NCI-H187 treated with DMSO at 0.1 percent for 48 hours (cell line): ENCODE measurements at places on chromosomes 1 and 21.

DNA sequence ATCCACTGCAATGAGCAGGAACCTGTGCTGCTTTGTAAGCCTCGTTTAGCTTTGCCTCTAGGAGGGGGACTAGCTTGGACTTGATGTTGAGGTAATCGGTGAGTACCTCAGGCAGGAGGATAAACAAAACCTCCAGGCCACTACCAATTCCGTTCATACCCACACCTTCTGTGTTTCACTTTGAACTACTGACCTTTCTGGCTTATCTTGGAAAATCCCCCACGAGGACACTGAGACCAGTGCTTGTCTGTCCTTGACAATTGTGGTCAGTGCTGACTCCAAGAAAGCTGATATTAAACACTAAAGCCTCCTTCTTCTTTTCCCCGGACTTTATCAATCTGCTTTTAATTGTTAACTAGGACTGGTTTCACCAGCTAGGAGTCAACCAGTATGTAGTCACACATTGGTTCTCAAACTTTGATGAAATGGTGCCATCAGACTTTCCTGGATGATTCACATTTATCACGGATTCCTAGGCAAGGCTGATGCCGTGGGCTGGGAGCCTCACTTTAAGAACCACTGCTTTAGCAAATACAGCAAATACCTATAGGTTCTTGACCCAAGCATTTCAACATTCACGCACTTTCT is 52.7 kb downstream of the TGFB2 start:
- DNase-seq: no peak

- no peak for DNase-seq
Observed at GRCh38 chr1:101406681-101407080, 169.9 kb downstream of the S1PR1 start.

- no peak for DNase-seq
Observed at GRCh38 chr1:185720633-185721272, 13.4 kb upstream of the HMCN1 start.

DNA sequence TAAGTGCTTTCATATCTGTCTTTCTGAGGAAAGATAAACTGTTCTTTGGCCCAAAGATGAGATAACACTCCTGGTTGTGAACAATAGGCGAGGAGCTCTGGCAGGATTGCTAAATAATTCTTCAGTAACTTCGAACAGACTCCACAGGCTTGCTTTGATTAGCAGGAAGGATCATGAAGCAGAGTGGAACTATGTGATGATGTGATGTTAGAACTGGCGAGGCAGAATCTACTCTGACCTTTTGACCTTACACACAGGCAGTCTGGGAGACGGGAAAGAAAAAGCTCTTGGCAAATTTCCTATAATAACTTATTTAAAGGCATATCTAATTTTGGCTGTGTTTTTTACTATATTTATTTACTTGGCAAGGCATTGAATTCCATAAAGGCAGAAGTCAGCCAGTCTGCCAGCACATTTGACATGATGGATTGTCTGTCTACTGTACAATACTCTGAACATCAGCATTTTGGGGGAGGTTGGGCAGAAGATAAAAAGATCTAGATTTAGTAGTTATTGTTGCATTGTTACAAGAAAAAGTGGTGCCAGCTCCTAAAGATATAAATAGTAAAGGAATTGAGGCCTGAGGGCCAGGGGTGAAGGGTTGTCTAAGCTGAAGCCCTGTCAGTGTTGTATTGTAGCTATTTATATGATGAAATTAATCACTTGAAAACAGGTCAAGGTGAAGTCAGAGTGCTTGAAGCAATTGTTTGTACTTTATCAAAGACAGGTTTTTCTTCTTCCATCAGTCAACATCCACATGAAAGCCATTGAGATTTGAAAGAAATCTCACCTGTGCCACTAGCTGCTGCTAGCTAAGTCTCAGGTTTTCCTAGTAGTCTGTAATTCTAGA is 708.8 kb downstream of the LTN1 start:
- DNase-seq: no peak

- DNase-seq: no peak
Observed at GRCh38 chr1:229001467-229002011, 266.3 kb downstream of the RHOU start.

DNA sequence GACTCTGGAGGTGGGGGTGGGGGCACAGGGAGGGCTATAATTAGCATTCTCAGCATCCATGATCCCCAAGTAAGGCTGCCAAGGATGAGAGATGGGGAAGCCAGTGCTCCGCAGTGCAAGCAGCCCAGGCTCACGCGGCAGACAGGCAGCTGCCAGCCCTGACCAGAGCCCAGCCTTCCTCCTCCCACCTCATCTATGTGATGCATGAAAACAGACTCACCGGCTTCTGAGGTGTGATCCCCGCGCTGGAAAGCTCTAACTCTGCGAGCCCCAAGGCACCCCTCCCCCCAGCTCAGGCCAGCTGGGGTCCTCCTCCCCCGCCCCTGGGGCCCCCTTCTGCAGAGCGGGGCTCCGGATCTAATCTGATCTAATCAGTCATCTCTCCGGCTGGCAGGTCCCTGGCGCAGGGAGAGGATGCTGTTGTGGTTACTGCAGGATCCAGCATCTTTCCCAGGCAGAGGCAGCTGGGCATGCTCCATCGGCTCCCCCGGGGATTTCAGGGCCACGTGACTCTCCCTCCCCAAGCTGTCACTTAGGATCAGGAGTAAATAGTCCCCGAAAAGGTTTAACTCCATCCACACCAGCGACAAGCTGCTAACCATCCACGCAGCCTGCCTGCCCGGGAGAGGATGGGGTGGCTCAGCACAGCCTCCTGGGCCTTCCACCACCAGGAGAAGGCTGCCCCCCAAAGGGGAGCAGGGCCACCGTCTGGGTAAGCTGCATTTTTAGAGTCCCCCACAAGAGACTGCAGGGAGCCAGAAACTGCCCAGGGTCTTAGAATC is at the start of gene PLEKHA6:
Gene PLEKHA6 (minus strand): TSS at position 456 of the 782 bp plus-strand sequence. CDS start 86,202 bp downstream, outside the sequence.
- peak; percentile 92 for DNase-seq

DNA sequence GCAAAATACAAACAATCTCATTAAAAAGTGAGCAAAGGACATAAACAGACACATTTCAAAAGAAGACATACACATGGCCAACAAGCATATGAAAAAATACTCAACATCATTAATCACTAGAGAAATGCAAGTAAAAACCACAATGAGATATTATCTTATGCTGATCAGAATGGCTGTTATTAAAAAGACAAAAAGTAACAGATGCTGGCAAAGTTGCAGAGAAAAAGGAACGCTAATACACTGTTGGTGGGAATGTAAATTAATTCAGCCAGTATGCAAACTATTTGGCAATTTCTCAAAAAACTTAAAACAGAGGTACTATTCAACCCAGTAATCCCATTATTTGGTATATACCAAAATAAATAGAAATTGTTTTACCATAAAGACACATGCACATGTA is 32.2 kb upstream of the TNFSF18 start:
- no peak for DNase-seq

DNA sequence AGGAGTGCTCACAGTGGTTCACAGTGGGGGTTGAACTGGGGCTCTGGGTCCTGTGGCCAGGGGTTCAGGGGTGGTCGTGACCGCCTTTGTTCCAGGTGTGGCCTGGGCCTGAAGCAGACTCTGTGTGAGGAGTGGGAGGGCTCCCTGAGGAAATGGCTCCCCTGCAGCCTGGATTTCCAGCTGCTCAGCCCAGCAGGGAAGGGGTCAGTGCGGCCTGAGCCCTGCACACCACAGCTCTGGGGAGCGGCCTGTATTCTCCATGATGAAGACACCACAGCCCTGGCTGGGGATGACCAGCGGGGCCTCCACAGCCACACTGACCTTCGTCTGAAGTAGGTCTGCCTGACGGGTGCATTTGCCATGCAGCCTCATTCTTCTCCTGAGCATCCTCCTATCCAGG is 16.7 kb downstream of the PYCR2 start:
- no peak for DNase-seq

DNA sequence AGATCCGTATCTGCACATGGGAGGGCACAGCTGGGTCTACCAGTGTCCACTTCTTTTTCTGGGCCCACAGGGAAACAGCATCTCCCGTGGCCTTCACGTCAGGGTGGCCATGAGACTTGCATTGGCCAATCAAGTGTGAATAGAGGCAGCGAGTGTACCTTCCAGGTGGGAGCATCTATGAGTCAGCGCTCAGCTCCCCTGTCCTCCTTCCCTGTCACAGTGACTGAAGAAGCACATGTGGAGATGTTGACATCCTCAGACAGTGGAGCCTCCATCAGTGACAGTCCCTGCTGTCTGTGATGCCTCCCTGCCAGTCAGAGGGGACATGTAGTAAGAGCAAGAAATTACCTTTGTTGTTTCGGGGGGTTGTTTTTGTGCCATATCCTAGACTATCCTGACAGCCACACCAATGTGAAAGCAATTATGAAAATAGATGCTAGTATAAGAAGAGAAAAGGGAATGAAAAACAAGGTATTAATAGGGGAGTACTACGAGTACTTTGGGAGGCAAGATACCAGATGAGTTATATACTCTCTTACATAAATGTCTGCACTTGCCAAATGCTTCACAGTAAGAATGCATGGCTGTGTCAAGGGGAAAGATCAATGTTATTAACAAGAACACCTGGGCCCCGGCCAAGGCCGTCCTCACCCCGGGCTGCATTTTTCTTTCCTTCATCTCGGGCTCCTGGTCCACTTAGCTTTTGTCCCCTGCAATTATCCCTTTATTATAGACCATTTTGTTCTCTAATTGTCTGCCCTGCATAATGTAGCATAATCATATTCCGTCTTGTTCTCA is 86.0 kb downstream of the MATN1 start:
- DNase-seq: no peak

- no peak for DNase-seq
Observed at GRCh38 chr1:1430114-1430982, 5.1 kb upstream of the VWA1 start.

DNA sequence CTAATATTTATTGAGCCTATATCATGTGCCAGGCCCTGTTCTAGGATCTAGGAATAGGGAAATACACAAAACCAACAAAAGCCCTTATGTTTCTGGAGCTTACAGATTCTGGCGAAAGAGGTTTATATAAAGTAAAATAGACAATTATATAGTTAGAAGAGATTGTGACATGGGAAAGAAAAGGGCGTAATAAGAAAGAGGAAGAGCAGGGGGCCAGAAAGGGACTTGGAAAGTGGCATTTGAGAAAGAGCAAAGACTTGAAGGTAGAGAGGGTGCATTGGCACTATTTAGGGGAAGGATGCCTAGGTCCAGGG is 322.5 kb upstream of the FAM78B start:
- no peak for DNase-seq

GRCh38 chr1:152394151-152394550 is 19.9 kb downstream of the CRNN start:
- no peak for DNase-seq

GRCh38 chr21:42157606-42158310 is 61.2 kb upstream of the ABCG1 start:
- no peak for DNase-seq

GRCh38 chr1:116453906-116454305 is 80.9 kb downstream of the ATP1A1 start:
- no peak for DNase-seq

- DNase-seq: no peak
Observed at GRCh38 chr1:104746994-104747393, 997.3 kb downstream of the AMY1C start.

GRCh38 chr1:3244927-3245315 is 175.9 kb downstream of the PRDM16 start:
- DNase-seq: no peak

DNA sequence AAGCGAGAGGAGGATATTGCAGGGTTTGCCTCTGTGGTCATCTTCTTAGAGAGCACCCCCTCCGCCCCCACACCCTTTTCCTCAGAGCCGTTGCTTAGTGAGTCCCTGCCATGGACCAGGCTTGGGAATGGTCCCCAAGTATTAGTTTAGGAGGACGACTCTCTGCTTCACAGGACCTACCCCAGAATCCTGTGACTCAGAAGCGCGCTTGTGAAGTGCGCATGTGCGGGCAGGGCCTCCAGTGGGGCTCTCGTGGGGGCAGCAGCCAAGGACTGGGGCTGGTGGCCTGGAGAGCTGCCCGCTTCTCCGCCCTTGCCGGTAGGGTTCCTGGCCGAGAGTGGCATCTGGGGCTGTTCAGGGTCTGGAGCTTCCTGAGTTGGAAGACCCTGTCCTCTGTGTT is 37.3 kb upstream of the HMGN1 start:
- DNase-seq: no peak

DNA sequence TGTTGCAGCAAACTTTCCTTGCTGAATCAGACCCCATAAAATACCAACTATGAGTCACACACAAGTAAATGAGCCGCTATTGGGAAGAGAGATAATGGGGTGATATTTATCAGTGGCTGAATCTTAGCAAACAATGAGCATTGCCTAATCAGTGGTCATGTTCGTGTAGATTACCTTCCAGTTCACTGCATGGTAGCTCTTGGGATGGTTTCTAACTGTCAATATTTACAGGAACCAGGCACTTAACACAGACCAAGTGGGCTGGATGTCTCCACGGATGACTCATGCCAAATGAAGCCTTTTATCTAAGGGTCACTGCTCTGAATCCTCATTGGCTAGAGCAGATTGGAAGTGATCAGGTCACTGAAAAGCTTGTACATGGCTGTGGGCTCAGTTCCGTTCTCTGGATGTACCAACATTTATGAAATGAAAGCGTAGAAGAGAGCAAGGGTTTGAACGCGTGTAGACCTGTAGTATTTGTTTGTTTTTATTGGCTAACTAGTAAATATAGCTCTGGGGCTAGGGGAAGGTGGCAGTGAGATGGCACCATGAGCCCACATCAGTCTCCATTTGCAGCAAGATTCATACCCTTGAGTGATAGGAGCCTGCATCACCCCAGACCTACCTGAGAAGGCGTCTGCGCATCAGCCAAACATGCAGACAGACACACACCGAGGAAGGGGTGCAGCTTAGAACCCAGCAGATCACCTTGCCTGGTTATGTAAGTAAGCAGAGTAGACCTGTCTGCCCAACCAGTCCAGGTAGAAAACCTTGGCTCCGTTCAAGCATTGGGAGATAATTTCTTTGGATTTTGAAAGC is 153.3 kb downstream of the TOMM20 start:
- no peak for DNase-seq

- DNase-seq: no peak
Observed at GRCh38 chr1:98870959-98871903, 133.4 kb downstream of the PLPPR5 start.

- DNase-seq: no peak
Observed at GRCh38 chr1:36913016-36913415, 121.3 kb downstream of the GRIK3 start.

DNA sequence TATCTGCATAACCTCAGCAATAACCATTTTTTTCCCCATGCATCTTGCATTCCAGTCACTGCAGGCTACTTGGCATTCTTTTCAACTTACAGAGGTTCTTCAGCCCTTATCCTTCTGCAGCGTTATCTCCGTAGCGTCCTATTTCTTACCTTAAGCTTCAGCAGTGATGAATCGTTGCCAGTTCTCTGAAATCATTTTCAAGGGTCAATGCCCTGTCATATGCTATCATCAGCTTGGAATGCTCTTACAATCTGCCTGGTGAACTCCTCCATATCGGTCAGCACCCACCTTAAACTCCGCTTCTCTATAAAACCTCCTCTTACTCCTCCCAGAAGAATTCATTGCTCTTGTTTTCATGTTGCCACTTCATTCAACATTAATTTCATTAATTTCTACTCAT is 105.1 kb upstream of the DPH5 start:
- DNase-seq: no peak

GRCh38 chr21:45948576-45949141 is 32.9 kb upstream of the COL6A1 start:
- no peak for DNase-seq

GRCh38 chr1:38187552-38187951 is 141.0 kb upstream of the POU3F1 start:
- no peak for DNase-seq

- DNase-seq: no peak
Observed at GRCh38 chr1:12231276-12231595, 1.4 kb downstream of the VPS13D start.
